ENCODE measurements at places on chromosomes 1 and 21.

DNA sequence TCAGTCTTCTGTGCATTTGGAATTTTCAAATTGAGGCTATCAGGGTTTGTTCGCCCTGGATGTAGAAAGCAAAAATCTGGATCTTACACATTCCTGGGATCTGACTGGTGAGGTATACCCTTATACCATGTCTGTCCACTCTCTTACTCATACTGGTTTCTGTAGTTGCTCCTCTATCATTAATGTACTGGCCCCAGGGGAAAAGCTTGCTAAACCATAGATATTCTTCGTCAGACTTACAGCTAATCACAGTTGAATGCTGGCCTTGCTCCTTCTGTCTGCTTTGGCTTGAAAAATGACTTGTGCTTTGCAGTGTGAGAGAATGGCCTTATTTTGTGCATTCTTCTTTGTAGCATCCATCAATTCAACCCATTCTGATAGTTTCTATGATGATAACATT is 30.5 kb downstream of the TBCE start:
- DNase-seq, result peak; percentile 97

- DNase-seq, result no peak
Observed at GRCh38 chr1:20137055-20137454, 2.1 kb upstream of the PLA2G2F start.

DNA sequence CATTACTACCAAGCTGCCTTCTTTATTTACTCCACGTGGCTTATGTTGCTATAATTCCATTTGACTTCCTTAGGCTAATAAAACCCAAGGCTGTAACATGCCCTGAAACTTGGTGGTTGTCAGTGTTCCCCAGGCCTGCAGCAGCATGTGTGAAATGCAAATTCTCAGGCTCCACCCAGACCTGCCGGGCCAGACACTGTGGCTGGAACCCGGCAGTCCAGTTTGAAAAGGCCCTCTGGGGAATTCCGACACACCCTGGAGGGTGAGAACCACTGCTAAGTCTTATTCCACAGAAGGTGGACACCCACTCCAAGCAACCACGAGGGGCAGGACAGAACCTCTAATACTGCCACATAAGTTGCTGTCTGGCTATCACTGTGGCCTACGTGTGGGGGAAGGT is 41.4 kb downstream of the URB1 start:
- DNase-seq, result no peak

DNA sequence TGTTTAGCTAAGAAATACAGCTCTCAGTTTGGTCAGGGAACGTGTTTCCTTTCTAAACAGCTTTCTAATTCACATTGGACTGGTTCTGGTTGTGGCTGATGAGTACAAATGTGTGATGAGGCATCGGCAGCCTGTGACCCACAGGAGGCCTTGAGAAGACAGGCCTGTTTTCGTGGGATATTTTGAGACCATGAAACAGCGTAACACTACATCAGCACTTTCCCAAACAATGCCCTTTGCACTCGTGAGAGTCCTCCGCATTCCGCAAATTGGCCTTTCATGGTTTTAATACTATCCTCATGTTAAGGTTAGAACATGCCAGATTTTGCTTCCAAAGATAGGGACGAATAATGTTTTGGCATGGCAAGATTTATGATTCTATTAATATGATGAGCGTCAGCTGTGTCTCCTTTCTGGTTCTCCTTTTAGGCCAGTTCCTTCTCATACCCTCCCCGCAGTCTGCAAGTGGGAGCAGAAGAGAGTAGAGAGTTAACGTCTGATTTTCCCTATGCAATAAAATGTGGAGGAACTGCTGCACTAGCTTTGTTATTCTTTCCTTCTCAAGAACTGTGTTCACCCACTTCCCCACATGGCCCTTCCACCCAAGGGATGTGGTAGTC is 84.3 kb upstream of the L1TD1 start:
- no peak for DNase-seq

DNA sequence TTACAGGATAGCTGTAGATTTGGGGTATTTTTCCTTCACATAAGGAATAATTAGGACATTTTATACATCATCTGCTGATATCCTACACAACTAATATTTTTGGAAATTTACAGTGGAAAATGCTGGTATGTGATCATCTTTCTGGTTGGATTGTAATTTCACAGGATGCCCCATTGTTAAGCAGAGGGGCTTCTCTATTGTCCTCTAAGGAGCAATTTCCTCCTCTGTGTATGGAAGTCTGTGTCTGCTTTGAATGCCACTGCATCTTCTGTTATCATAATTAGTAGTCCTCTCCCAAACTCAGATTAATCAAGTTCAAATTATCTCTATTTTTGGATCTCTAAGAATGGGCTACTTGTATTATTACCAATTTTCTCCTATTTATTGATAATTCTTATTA is 988.1 kb upstream of the B3GALT2 start:
- no peak for DNase-seq

DNA sequence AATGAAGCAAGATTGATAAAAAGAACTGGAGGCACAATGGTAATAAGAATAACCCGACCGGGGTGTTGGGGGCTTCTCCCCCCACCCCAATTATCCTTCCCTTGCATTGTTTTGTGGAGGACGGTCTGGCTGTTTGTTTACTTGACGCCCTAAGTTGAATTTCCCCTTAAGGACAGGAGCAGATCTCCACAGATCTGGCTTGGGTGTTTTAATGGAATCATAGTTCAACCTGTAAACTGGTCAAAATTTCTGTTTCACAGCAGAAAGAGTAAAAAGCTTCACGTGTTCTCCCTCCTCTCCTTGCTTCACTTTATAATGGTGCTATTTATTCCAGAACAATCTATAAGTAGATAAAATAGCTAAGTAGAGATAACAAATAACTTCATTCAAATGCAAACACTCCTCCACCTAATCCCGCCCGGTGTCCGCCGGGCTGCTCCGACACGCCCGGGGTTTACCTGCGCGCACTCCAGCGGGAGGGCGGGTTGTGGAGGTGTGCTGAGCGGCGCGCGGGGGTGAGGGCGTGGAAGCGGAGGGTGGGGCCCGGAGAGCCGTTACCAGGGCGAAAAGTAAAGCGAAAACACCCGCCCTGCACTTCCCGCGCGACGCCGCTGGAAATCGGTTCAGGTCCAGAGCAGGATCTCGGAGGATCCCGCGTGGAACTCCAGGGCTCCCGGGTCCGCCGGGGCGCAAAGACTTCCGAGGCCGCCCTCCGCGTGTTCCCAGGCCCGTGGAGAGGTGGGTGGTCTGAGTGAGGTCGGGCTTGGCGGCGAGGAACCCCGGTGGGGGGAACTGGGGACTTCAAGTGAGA is 2.0 kb upstream of the ATF3 start:
- no peak for DNase-seq

- peak; percentile 90 for DNase-seq
Observed at GRCh38 chr1:101293461-101294051, 56.7 kb downstream of the S1PR1 start.

DNA sequence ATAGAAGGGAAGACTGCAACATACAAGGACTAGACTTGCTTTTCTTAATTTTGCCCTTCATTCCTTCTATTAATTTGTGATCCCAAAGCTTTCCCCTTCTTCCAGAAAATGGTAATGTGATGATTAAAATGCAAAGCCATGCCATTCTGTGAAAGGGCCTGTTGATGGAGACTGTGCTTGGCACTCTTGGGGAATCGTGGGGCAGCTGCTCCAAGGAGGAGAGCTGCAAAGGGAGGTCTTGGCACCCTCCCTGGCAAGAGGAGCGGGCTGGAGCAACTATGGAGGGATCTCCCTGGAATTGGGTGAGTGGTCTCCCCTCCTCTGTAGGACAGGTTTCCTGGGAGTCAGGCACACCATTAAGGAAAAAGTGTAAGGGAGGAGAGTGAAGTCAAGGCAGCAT is 16.6 kb downstream of the CACNA1S start:
- no peak for DNase-seq

- no peak for DNase-seq
Observed at GRCh38 chr1:55947446-55947845, 631.9 kb downstream of the PLPP3 start.
